ENCODE measurements at places on chromosomes 16 and 17.

- no peak for DNase-seq
These were observed 80.2 kb downstream of the TMEM114 start for GRCh38 chr16:8510160-8510559.

GRCh38 chr17:13626703-13627102 is 25.0 kb upstream of the HS3ST3A1 start:
- no peak for DNase-seq

GRCh38 chr16:77548766-77549165 is 113.9 kb upstream of the ADAMTS18 start:
- DNase-seq = no peak

DNA sequence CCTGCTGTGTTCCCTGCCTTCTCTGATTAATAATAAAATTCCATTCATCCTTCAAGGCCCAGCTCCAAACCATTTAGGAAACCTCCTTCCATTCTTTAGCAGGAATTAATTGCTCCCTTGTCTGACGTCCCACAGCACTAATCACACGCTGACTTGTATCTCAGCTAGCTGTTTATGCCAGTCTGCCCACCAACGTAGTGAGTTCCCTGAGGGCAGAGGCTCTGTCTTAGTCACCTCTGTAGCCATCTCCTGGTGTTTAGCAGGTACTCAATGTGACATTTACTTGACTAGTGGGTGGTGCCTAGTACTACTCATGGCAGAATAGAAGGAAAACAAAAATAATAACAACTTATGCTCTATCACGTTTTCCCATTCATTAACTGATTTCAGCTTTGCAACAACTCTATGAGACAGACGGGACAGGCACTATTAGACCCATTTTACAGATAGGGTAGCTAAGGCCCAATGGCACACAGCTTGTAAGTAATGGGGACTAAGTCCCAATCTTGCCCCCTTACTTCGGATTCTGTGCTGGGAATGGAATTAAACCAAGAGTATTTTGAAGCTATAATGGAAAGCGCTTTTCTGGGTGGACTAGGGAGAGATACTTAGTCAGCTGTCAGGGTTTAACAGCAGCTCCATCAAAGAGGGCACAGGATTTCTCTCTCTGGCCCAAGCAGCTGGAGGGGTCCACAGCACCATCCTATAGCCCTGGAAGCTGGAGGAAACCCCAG is 931 bp upstream of the WIPF2 start:
- no peak for DNase-seq

DNA sequence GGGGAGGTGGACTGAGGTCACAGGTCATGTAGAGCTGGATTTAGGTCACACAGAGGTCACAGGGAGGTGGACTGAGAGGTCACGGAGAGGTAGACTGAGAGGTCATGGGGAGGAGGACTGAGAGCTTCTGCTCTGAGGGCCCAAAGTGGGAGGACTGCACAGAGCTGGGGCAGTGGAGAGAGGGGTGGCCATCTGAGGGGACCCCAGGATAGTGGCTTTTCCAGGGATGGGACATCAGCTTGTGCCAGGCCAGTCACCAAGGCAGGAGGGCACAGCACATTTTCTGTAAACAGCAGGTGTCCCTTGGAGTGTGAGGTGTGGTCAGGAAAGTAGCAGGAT is 26.1 kb upstream of the JPT2 start:
- DNase-seq = no peak

DNA sequence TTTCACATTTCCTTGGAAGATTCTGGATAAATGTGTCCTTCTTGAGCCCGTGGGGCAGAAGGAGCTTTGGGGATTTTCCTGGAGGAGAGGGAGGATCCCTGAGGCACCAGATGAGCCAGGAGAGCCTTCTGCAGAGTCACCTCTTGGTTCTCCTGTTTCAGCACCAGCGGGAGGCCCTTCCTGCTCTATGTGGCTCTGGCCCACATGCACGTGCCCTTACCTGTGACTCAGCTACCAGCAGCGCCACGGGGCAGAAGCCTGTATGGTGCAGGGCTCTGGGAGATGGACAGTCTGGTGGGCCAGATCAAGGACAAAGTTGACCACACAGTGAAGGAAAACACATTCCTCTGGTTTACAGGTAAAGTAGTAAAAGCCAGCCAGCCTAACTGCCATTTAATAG is 77.1 kb downstream of the ARSG start:
- DNase-seq = no peak

DNA sequence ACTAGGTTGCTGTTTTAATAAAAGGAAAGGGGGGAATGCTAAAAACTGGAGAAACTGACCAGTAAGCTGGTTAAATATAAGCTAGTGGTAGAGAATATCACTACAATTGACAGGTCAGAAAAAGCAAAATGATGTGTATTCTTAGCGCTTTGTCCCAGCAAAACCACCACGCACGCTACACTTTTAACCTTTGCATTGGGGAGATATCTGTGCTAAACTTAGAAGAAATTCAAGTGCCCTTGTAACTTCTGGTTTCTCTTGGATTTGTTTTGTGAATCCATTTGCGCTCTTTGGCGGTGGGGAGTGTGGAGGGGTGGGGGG is 1.4 kb downstream of the GAN start:
- DNase-seq = no peak

DNA sequence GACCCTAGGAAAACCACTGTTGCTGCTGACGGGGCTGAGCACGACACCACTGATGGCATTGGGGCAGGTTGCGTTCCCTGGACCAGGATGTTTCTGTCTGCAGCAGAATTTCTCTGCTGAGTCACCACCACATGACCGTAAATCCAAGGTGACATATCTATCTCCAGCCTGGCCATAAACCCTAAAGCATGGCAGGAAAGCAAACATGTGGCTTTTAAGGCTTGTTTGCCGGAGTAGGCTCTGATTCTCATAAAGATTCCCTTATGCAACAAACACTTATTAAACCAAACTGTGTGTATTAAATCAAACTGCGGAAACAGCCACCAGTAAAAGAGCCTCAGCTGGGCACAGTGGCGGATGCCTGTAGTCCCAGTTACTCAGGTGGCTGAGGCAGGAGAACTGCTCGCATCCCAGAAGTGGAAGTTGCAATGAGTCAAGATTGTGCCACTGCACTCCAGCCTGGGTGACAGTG is 17.3 kb downstream of the MPHOSPH6 start:
- DNase-seq = no peak

All from activated naive CD4-positive, alpha-beta T cell treated with anti-CD3 and anti-CD28 coated beads, Interleukin-2, amount 10 ng/mL, durations not matched to agents 7 days and 5 days (primary cell).